ENCODE measurements at places on chromosomes 16 and 17.
A peak's percentile ranks its signal among the peaks of the same experiment; 100 is the strongest.

- peak; percentile 74 for DNase-seq
Measured at GRCh38 chr16:2969545-2970521, 685 bp downstream of the PAQR4 start.

DNA sequence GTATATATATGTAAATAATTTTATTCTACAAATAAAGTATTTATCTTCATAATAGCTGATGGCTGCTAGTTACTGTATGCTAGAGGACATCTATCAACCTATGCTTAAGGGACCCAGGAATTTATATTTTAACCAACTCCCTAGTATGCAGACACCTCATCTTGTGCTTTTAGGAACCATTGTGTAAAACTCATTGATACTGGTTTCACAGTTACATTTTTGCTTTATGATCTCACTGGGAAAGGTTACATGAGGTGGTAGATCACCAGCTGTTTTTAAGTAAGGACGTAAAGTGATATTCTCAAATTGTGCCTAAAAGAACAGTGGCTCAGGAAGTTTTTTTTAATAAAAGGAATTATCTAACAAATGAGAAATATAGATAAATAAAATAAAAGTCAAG, 56.4 kb downstream of the VMP1 start:
- no peak for DNase-seq

DNA sequence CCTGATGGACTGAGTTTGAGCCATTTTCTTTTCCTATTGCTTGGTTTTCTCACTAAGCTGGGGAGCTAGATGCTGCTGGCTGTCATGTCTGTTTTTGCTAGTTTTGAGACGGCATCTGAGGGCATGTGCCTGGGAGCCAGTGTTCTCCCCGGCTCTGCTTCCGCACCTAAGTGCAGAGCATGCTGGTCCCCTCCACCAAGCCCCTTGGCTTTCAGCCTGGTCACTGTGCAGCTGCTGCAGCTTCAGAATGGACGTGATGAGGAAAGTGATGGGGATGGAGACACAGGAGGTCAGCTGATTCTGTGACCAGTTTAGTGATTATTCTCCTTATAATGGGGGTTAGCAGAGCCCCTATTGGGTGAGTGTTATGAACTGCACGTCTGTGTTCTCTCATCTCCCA, 28.5 kb downstream of the DNAH17 start:
- no peak for DNase-seq

- DNase-seq = no peak
Measured at GRCh38 chr16:49011901-49012300, 269.7 kb downstream of the CBLN1 start.

DNA sequence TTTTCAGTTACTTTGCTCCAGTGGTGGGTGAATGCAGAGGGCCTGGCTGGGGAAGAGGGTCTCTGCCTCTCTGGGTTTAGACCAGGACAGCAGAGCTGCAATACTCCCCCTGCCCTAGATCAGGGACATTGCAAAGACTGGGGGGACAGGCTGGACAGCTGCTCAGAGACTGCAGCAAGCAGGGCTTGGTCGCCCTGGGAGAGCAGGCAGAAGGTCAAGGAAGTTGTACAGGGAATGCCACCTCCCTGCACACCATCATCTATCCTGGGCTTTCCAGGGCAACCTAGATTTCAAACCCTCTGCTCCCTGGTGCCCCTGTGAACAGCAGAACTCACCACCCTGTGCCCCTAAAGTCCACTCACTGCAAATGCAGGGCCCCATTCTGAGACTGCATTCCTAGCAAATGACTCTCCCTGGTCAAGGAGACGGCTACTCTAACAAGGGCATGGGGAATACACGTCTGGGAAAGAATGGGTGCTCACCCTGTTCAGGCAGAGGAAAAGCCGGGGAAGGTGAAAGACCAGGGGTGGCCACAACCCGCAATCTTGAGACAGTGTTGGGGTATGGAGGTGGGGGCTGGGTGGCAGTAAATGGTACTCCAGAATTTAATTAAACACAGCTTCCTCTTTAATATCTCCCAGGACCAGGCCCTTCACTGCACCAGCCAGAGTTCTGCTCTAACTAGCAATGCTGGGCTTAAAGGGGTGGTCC, 1.0 kb downstream of the KIFC3 start:
- DNase-seq = no peak

- DNase-seq = no peak
Measured at GRCh38 chr16:85307552-85308364, 195.5 kb upstream of the CIBAR2 start.

- peak; percentile 69 for DNase-seq
Measured at GRCh38 chr16:27729516-27730304, 179.8 kb downstream of the KATNIP start.

DNA sequence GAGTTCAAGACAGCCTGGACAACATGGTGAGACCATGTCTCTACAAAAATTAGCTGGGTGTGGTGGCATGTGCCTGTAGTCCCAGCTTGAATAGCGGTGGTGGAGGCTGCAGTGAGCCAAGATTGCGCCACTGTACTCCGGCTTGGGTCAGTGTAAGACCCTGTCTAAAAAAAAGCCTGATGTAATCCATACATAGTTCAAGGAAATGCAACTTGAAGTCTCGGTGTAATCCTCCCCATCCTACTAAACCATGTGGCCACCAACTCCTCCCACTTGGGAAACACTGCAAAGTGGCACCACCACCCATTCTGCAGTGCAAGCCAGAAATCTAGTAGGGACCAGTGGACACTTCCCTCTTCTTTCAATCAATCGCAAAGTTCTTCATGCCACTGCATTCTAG, 5.4 kb upstream of the KPNB1 start:
- no peak for DNase-seq

DNA sequence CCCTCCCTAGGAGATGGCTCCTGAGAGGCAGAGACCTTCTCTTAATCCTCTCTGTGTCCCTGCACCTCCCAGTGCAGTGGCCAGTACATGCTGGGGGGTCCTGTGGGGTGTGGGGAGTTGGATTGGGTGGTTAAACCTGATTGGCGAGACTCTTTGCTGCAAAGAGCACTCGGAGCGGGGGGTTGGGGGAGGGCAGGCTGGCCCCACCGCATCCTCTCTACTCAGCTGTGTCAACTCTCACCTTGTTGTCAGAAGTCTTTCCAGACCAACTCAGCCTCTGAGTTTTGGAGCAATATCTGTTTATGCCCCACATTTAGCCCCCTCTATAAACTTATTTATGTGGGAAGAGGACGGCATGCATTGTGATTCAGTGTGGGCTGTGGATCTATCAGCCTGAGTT, 40.0 kb downstream of the SMARCE1 start:
- no peak for DNase-seq

GRCh38 chr16:67157892-67158635, 1.6 kb downstream of the TRADD start:
- DNase-seq = no peak

DNA sequence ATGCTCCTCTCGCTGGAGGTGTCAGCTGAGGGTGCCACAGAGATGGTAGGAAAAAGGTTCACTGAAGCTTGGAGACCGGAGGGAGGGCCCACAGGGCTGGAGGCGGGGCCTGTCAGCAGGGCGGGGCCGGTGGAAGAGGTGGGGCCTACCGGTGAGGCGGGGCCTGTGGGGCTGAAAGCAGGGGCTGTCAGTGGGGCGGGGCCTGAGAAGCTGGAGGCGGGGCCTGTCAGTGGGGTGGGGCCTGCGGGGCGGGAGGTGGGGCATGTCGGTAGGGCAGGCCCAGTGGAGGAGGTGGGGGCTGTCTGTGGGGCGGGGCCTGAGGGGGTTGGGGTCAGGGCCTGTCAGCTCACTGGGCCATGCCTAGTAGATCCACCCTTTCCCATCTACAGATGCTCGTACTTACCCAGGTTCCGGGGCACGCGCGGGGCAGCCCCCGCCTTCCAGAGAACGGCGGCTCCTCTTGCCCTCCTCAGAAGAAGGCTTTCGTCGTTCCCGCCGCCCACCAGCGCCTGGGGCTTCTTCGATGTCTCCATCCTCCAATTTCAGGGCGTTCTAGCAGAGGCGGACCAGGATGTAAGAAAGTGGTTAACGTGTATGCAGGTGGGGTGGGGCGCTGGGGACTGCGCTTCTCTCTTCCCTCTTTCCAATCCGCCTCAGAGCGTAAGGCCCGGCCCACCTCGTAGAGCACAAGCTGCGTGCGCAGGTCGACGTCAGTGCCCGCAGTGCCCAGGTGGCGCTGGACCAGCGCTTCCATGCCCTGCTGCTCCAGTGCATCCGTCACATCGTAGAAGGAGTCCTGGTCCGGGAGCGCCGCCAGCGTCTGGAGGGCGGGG, 9.8 kb downstream of the TMEM208 start:
- no peak for DNase-seq

- no peak for DNase-seq
Measured at GRCh38 chr17:65028545-65028843, 28.0 kb downstream of the GNA13 start.

DNA sequence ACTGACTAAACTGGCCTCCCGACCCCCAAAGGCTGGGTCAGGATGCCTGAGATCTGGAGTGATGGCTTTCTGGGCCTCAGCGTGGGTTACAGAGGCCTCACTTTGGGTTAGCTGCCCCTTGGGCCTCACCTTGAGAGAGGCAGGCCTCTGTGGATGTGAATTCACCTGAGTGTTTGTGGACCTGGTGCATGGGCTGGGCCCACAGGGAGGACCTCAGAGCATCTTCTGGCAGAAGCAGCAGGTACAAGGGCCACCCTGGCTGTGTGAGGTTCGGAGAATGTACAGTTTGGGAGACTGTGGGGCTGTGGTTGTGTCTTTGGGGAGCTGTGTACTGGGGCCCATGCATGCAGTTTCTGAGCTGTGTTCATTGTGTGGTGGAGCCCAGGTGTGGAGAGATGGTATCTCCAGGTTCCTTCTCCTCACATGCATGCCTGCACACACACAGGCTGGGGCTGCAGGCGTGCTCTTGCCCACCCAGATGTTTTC, 18.3 kb downstream of the RARA start:
- no peak for DNase-seq

DNA sequence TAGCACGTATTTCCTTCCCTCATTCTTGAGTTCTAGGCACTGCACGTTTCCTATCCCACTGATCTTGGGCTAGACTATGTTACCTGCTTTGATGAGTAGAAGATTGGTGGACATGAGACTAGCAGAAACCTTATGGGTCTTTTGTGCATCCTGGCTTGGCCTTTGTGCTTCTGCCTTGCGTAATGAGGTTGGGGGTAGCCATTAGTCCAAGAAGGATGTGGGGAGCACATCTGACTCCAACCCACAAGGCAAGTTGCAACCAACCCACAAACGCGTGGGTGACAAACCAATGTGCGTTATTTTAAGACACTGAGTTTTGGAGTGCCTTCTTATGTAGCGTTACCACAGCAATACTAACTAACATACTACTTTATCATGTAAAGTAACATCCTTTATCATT, 180.4 kb upstream of the IRX5 start:
- DNase-seq = no peak

Data from Ammon's horn (tissue), 1 donor.